ENCODE measurements at places on chromosomes 7 and 10.
A peak's percentile ranks its signal among the peaks of the same experiment; 100 is the strongest.

- peak; percentile 32 for DNase-seq
Observed at GRCh38 chr7:92133133-92133736, 1.0 kb downstream of the CYP51A1 start.

DNA sequence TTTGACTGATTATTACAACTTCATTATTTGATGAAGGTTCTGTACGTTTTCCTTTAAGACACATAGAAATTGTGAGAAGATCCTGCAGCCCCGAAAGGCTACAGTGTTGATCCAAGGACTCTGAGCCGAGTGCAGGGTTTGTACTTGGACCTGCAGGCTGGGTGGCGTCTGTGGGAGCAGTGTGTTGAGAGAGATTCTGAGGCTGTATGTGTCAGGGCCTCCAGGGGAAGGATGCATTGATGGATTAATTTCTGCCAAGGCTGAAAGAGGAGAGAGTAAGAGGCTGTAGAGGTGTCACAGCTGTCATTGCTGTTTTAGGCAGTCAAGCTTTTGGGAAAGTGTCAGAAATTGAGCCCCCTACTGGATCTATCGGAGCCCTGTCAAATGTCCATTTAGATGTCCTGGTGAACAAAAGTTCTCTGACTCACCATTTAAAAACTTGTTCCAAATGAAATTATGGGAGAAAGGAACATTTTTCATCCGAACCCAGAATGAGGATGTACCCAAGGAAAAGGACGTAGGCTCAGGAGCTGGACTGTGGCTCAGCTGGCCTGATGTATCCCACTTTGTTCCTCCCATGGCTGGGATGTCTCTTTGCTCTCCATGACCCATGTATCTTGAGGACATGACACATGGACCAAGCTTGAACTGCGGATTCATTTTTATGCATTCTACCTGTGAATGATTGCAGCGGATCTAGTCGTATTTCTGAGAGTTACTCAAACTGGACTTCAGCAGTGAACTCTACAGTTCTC lies 102.2 kb downstream of the TCF7L2 start:
- no peak for DNase-seq

- DNase-seq, result peak; percentile 67
Observed at GRCh38 chr7:129617178-129617577, 5.7 kb downstream of the NRF1 start.

DNA sequence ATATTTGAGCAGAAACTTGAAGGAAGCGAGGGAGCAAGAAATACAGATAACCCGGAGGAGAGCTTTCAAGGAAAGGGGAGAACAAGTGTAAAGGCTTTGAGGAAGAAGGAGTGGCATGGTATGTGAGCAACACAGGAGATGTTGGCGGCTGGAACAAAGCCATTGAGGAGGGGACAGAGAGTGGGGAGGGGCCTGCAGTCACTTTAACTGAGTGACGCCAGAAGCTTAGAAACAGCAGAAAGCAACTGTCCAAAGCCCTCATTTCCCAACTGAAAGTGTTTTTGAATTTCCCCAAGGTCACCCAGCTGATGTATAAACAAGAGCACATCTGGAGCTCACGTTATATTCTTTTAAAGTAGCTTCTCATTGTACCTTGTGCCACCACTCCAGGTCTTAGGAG lies 19.1 kb downstream of the AUTS2 start:
- no peak for DNase-seq

GRCh38 chr10:44466236-44466635 lies 81.3 kb upstream of the CXCL12 start:
- no peak for DNase-seq

DNA sequence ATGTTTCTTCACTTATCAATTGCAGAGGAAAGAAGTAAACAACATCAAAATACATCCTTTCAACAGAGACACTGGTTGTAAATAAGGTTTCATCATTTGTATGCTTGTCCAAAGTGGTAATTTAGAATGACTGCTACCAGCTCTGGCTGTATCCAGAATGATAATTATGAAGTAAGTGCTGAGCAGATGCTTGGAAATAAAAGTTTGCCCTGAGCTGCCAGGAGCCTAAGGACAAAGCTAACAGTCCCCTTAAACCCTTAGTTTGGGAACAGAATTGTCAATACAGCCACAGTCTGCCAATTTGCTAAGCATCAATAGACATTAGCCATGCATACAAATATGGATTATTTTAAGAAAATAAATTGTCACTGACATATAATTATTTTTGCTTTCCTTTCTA lies 147.0 kb upstream of the SLC13A1 start:
- no peak for DNase-seq

DNA sequence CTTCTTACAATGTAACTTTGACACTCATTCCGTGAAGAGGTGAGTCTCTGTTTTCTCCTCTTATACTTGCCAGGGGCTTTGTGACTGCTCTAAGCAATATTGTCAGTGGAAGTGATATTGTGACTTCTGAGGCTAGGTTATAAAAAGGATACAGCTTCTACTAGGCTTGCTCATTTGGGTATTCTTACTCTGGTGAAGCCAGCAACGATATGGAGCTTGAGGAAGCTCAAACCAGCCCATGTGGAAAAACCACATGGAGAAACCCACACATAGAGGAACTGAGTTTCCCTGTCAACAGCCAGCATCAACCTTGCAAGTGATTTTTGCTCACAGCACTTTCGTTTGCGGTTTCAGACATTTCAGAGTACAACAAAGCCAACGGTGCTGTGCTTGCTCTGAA lies 149.6 kb upstream of the SEMA3E start:
- no peak for DNase-seq

DNA sequence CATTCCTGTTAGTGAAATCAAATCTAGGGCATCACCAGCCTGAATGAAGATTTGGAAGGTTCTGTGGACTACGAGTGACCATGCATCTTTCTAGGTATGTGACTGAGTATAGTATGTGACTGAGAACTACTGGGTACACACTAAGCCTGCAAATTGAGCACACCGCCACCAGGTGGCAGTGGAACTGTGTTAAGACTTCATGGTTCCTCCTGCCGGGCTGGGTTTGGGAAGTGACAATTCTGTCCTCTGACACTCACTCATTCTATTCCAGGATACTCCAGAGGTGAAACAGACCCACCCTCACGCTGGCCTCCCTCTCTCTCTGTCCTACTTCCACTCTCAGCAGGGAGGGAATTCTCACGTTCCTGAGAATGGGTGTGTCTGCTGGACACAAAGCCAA lies 84.0 kb upstream of the TMEM248 start:
- peak; percentile 83 for DNase-seq

DNA sequence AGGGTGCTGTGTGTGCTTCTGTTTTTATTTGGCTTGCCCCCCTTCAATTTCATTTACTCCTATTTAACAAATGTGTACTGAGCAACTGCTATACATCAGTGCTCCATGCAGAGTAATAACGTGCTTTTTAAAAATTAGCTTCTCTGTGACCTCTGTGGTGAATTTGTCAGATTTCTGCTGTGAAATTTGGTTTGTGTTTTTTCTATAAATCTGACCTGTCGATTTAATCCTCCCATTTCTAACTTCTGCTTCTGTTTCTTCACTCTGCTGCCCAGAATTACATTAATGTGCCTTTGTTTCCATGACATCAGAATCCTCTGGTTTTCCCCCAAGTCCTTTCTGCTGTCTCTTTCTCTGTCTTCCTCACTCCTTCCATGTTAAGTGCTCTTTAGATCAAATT lies 123.8 kb upstream of the CACNA2D1 start:
- DNase-seq, result peak; percentile 20

- DNase-seq, result no peak
Observed at GRCh38 chr10:127524908-127525665, 24.0 kb upstream of the NPS start.

GRCh38 chr10:102598243-102598642 lies 46.0 kb upstream of the TRIM8 start:
- DNase-seq, result no peak

DNA sequence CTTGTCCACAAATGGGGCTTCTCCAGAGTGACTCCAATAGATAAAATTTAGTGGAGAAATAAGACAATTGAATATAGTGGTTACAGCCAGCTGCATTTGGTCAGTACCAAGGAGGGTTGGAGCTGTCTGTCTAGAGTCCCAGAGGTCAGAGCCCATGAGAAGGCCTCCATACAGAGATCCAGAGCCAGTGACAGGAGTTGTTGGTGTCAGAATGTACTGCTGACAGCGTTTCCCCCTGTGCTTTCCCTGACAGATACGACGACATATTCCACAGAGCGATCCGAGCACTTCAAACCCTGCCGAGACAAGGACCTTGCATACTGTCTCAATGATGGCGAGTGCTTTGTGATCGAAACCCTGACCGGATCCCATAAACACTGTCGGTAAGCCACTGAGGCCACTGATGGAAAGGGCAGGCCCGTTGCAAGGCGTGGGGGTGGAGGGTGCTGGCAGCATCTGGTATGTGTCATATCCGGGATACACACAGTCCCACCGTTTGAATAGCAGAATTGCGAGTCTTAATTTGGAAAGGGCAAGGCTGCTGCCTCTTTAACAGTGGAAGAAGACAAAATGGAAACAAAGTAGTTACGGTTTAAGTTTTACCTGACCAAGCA lies 483.6 kb downstream of the NRG3 start:
- no peak for DNase-seq

DNA sequence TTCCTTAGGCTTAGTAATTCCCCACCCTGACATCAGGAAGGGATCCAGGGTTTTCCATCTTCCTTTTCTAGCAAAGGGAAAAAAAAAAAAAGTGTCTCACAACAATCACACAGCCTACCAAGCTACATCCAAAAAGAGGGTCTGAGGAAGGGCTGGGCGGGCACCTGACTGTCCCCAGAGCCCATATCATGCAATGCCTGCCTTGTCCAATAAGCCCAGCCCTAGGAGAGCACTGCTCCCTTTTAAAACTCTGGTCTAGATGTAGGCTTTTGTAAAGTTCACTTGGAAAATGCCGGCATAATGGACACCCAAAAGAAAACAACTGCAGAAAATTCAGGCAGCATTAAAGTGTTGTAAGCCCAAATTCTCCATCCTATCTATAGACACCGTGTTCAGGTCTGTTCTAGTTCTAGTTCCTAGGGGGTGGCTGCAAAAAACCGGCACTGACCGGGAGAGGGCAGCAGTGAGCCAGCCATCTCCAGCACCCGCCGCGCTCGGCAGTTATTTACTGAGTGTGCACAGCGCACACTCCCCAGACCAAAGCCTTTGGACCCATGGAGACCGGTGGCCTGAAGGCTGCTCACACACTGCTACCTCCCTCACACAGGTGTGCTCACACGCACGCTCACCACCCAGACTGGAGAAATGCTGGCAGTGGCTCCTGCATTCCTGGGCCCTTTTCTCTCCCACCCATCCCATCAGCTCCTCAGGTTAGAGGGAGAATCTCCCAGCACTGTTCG lies 48.7 kb downstream of the PODXL start:
- DNase-seq, result peak; percentile 55

DNA sequence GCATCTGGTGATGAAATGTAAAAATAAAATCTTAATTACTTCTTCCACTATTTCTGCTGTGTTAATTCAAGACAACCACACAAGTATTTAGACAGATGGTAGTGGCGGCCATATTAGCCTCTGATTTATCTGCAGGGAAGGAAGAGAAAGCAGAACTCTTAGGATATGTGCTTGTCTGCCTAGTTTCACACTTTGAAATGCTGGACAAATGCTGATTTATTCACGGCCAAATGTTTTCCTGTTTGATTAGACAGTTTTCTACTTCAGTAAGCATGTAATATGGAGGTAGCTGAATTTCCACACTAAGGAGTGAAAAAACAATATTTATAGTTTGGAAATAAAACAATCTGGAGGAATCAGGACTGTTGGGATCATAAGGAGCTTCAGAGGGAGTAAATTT lies 158.1 kb downstream of the AGMO start:
- no peak for DNase-seq

GRCh38 chr7:155644971-155645509 lies 579 bp downstream of the RBM33 start:
- DNase-seq, result peak; percentile 36

GRCh38 chr10:32049113-32049512 lies 7.1 kb downstream of the KIF5B start:
- DNase-seq, result no peak

DNA sequence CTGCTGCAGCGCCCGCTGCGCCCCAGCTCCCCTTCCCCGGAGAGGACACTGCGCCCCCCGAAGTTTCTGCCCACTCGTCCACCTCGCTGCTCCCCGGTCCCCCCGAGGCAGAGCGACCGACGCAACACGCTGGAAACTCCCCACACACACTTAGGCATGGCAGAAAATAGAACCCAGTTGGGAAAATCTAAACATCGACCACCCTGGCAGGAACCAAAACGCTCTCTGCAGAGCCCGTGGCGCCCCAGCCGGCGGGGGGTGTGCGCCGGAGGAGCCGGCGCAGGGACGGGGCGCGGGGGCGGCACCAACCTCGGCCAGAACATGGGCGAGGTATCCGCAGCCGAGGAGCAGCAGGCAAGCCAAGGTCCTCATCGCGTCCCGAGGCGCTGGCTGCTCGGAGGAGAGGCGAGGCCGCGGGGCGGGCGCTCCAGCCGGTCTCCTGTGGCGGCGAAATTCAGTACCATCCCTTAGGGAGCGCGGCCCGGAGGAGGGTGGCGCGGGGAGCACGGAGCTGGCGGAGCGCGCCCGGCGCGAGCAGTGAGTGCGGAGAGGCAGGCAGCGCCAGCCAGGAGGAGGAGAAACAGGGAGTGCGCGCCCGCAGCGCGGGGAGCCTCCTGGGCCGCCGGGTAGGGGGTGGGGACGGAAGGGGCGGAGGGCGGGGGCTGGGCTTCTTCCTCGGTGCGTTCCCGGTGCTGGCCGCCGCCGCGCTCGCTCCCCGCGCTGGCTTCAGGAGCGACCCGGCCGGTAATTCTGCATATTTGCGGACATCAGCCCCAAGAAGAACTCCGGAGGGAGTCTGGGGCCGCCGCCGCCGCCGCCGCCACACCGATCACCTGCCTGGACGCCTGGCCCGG lies 789 bp downstream of the PDGFA start:
- peak; percentile 8 for DNase-seq

Measured in inflammatory macrophage treated with lipopolysaccharide for 4 hours (primary cell).